ENCODE measurements at places on chromosomes 5 and 9.

GRCh38 chr9:90909225-90909624 lies 107.6 kb downstream of the SYK start:
- no peak for DNase-seq

- DNase-seq, result no peak
These were observed 27.0 kb downstream of the CDKN2A start for GRCh38 chr9:21967169-21967568.

- no peak for DNase-seq
These were observed 1176.1 kb downstream of the CDH9 start for GRCh38 chr5:25862276-25862675.

DNA sequence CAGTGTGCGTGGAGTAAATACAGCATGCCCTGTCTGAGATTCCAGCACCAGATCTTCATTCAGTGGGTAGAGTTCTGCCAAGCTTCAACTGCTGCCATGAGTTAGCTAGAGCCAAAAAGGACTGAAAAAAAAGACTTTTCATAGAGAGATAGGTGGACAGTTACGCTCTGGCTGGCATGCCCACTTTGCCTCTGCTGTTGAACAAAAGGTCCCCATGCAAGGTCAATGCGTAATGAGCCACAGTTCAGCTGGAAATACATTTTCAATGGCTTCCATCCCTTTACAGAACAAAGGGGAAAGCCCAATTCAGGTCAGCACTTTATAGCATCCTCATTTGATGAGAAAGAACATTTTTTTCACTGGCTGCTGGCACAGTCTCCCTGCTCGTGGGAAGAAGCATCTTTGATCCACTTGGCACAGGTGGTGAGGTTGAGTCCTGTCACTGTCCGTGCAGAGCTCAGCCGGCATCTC lies 86.9 kb upstream of the ERCC6L2 start:
- DNase-seq, result no peak

DNA sequence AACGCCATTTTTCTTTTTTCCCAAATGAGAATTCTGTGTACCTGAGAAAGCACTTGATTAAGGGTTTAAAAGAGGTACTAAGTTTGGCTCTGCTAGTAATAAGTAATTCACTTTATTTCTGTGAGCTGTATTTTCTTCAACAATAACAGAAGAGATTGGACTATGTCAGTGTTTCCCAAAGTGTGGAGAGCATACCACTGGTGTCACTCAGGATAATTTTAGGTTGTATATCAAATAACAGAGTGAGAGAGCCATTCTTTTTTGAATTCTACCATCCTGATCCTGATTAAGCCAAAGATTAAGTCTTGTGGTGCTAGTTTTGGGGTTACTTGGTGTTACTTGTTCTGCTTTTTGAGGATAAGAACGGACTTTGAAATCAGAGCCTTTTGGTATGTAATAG lies 142.3 kb upstream of the PPP1R2B start:
- DNase-seq, result no peak

Data from activated CD4-positive, alpha-beta T cell treated with anti-CD3 and anti-CD28 coated beads for 4 hours (primary cell).